Stimulated activated CD8-positive, alpha-beta memory T cell treated with anti-CD3 and anti-CD28 coated beads, Interleukin-2, amount 100 ng/mL, for 1 hour (primary cell): ENCODE measurements at places on chromosomes 16 and 17.

DNA sequence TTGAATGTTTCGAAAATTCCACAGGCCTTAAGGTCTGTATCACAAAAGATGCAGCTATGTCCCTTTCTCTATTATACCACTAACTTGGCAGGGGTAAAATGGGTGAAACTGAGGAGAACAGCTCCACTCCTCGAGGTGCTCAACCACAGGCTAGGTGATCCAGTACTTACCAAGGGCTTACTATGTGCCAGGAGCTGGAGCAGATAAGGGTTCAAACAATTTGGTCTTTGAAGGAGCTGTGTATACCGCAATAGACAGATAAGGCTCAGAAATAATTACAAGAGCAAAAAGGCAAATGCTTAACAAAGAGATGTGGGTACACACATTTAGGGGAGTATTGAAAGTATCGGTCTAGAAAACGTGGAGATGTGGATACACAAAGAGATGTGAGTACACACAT is 1.5 kb downstream of the XPO6 start:
- DNase-seq, result no peak

- no peak for DNase-seq
Observed at GRCh38 chr16:84803146-84803545, 16.6 kb upstream of the CRISPLD2 start.

DNA sequence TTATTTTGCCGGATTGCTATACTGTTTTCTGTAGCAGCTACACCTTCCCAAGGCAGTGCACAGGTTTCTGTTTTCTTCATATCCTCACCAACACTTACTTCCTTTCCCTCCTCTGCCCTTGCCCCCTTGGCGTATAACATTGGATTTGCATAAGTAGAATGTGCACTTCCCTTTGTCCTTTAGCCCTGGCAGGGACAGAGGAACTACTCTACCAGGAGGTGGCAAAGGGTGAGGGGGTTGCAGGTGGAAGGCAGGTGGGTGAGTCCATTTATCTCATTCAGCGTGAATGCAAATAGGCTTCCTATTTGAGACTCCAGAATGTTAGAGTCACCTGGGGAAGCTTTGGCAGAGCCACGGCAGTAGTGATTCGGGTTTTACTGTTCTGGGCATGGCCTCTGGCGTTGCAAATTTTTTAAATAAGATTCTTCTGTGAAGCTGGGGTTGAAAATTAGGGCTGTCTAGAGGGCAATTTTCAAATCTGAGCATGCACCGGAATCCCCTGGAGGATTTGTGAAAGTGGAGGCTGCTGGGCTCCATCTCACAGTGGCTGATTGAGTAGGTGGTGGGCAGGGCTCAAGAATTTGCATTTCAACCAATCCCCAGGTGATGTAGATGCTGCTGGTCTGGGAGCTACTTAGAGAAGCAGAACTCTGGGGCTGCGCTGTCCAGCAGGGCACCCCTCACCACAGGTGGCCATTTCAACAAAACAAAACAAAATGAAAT is 84.7 kb downstream of the PLCG2 start:
- no peak for DNase-seq

- DNase-seq, result no peak
Observed at GRCh38 chr17:8153525-8153956, 1.3 kb upstream of the PER1 start.

DNA sequence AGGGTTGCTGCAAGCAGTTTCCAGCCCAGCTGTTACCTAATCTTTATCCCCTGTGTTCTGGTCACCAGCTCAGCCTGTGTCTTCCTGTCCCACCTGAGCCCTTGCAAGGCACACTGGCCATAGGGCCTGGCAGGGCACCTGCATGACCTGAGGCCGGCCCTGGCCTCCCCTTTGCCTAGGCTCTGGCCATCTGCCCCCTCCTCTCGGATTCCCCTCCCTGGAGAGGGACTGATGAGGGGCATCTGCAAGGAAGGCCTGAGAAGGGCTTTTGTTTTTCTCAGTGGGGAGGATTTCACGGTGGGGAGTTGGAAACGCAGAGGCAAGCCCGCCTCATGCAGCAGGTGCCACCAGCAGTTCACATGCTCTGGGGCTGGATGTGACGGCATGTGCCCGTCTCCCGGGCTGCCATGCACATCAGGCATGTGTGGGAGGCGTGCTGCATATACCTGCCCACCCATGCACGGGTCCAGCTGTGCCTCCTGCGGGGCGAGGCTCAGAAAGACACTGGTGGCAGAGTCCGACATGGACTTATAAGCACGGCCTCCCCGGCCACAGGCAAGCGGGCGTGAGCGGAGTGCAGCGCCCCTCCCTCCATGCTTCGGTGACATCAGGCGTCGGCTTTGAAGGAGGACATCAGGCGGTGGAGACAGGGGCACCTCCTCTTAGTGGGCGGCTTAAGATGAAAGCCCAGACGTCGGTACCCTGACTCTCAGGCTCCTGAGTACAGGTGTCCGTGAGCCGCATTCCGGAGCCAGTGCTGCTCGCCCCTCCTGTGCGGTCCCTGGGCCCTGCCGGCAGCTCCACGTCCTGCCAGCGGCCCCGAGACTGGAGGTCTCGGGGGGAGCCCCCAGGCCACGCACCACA is 16.5 kb downstream of the ASPSCR1 start:
- DNase-seq, result no peak

- DNase-seq, result no peak
Observed at GRCh38 chr17:72989074-72989610, 103.3 kb downstream of the SLC39A11 start.

- no peak for DNase-seq
Observed at GRCh38 chr17:61452301-61453290, at the start of gene TBX4. TBX4 (plus strand) TSS chr17:61452422; CDS start chr17:61456491, 4,069 bp downstream.

DNA sequence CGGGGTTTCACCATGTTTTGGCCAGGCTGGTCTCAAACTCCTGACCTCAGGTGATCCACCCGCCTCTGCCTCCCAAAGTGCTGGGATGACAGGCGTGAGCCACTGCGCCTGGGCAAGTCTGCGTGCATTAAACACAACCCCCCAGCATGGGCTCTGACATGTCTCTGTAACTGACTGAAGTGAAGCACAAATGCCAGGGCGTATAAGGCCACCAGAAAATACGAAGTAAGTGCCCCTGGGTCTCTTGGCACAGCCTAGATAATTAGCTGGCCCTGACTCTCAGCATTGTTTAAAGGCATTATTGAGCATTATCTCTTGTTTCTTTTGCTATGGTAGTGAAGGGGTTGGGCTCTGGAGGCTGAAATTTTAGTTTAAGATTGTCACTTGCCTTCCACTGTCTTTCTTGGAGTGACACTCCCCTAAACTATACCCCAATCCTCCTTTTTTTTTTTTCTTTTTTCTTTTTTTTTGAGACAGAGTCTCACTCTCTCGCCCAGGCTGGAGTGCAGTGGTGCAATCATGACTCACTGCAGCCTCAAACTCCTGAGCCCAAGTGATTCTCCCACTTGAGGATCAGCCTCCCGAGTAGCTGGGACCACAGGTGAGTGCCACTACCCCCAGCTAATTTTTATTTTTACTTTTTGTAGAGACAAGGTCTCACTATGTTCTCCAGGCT is 8.2 kb upstream of the SEC14L1 start:
- DNase-seq, result no peak

DNA sequence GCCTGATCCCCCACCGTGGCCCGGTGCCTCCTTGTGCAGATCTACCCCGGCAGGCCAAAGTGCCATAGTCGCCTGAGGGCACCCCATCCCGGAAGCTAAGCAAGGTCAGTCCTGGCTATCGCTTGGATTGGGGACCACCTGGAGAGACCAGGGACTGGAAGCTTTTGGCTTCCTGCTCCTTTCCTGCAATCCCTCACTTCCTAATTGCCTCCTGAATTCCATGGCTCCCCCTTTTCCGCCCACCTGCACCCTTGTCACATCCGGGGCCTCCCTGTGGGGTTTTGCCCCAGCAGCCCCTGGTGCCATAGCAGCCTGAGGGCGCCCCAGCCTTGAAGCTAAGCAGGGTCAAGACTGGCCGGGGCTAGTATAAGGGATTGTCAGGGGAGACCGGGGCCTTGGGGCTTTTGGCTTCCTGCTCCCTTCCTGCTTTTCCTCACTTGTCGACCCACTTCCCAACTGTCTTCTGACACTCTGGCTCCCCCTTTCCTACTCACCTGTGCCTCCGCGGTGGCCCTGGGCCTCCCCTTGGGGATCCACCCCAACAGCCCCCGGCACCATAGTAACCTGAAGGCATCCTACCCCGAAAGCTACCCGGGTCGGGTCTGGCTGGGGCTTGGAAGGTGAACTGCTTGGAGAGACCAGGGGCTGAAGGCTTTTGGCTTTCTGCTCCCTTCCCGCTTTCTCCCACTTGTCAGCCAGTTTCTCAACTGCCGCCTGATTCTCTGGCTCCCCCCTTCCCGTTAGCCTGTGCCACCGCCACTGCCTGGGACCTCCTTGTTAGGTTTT is 2293.6 kb downstream of the TP53TG3F start:
- no peak for DNase-seq

DNA sequence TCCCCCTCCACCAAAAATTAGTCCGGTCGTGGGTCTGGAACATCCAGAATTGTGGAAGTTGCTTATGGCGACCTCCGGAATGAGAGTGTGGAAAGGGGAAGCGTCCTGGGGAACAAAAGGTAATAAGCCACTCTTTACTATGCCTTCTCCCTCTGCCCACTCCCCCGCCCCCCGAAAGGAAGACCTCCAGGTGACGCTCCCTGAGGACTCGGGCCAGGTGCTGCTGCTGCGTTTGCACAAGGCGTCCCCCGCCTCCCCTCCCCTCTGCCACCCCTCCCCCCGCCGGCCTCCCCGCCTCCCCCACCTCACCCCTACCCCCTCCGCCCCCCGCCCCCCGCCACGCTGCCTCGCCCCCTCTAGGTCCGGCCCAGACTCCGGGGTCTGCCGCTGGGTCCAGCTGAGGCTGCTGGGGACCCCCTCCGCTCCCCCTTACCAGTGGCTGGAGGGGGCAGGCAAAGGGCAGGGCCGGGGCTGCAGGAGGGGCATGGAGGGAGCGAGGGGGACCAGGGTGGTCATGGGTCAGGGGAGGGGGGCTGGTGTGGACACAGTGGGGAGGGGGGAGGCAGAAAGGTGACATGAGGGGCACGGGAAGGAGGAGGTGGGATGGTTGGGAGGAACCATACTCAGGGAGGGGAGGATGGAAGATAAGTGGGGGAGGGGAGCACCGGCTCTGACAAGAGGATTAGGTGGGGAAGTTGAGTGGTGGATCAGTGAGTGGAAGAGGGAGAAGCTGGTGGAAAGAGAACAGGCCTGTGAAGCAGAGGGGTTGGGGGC is 23.6 kb downstream of the ALOX12B start:
- DNase-seq, result no peak

DNA sequence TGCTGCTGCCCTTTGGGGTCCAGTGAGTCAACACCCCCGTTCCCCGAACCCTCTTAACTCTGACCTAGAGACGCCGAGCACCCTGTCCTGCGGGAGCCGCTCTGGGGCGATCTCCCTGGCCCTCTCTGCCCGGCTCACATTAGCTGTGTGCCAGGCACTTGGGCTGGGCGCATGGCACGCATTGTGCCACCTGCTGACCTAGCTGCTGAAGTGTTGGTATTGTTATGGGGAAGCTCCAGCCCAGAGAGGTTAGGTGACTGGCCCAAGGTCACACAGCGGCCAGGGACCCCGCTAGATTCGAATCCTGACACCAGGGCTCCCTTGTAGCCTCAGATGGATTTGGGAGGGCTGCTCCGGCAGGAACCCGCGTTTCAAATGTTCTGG is 1.1 kb downstream of the HSD17B1 start:
- DNase-seq, result no peak

DNA sequence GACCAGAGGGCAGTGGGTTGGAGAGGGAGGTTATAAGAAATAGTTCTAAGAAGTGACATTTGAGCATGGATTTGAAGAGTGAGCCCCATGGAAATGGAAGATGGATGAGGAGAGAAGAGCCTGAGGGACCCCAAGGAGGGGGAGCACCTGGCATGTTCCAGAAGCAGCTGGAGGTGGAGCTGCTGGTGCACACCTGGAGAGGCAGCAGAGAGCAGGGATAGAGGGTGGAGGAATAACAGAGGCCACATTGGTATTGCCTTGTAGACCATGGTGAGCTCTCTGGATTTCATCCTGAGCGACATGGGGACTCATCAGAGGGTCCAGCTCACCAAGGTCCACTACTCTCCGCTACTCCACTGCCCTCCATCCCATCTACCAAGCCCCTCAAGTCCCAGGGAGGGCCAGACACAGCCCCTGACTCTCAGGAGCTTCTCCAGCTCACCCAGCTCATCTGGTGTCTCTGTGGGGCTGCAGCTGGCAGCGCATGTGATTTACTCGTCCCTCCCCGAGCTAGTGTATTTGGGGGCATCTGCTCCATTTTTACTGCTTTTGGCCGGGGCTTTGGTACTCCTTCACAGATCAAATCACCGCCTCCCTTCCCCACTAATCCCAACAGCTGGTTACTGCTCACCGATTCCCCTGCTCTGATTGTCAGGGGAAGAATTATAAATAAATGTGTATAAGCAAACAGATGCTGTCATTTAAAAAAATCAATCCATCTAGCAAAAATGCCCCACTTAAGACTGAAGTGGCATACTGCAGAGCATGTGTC is 22.1 kb upstream of the KDM8 start:
- no peak for DNase-seq

DNA sequence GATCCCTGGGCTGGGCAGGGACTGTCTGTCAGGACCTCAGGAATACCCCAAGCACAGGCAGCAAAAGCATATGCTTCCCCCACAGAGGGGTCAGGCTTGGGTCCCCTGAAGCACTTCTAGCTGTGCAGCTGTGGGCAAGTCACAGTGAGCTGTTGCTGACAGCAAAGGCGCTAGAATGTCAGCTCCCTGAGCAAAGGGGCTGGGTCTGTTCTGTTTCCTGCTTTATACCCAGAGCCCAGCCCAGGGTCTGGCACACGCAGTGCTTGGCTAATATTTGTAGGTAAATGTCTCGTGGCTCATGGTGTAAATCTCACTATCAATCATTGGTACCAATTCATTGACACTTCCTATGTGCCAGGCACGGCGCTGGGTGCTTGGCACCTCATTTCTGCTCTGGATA is 16.6 kb upstream of the MPRIP start:
- no peak for DNase-seq

GRCh38 chr17:68706356-68706920 is 105.3 kb upstream of the FAM20A start:
- no peak for DNase-seq

- no peak for DNase-seq
Observed at GRCh38 chr16:50088302-50088701, 22.5 kb downstream of the HEATR3 start.

- DNase-seq, result no peak
Observed at GRCh38 chr16:2936436-2937011, 24.8 kb downstream of the FLYWCH1 start.

GRCh38 chr17:9217151-9218056 is 196.1 kb downstream of the NTN1 start:
- no peak for DNase-seq

GRCh38 chr17:51904379-51904778 is 254.1 kb downstream of the CA10 start:
- DNase-seq, result no peak

GRCh38 chr17:8176197-8176940 is at the start of gene TMEM107:
TMEM107 (minus strand) TSS chr17:8176380; CDS start chr17:8176286, 94 bp downstream.
- DNase-seq, result peak; percentile 75
